ENCODE measurements at places on chromosomes 2 and 18.

DNA sequence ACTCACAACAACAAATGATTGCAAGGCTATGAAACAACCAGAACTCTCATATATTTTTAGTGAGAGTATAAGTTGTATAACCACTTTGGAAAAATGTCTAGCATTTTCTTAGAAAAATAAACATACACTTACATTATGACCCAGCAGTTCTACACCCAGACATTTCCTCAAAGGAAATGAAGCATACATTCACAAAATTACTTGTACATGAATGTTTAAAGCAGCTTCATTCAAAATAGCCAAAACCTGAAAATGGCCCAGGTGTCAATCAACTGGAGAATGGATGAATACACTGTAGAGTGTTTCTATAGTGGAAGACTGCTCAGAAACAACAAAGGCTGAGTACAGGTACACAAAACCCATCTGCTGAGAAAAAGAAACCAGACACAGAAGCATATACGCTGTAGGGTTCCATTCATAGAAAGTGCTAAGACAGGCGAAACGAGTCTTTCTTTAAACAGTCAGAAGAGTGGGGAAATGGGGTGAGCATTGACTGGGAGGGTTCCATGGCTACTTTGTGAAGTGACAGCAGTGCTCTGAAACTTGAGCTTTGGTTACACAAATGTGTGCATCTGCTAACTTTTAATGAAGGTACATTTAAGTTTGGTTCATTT is 799.0 kb downstream of the DCDC2C start:
- no peak for DNase-seq

- no peak for DNase-seq
These were observed 6.2 kb upstream of the PLCL1 start for GRCh38 chr2:197798187-197798586.

- no peak for DNase-seq
These were observed 316 bp downstream of the GRP start for GRCh38 chr18:59220164-59220783.

DNA sequence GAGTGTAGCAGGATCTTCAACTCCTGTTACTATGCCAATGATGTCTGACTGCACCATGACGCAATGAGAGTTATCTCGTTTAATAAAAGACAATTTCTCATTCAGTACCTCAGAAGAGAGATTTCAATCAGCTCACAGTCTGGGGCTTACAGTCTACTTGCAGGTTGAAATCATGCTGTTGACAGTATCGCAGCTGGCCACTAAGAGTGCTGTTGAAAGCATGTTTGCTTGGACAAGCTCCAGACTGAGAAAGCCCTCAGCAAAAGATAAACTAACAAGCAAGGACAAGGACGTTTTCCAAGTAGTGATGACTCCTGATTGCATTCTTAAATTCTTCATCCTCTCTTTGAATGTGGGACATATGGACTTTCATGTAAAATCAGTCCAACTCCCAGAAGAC is 145.2 kb upstream of the SYT4 start:
- no peak for DNase-seq

DNA sequence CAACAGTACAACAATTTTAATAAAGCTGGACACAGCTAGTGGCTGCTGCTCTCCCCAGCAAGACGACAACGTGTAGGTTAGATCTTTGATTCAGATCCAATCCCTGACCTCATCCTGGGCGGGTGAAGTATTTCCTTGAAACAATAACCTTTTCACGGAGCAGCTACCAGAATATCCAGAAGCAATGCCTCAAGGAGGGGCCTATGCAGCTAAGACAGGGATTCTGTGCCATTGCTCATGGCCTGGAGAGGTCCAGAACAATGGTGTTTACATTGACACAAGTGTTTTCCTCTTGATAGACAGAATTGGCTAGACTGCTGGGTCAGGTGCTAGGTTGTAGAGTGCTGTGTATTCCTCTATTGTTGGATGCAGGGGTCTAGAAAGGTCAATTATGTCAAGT is 520.1 kb downstream of the BCL11A start:
- no peak for DNase-seq

DNA sequence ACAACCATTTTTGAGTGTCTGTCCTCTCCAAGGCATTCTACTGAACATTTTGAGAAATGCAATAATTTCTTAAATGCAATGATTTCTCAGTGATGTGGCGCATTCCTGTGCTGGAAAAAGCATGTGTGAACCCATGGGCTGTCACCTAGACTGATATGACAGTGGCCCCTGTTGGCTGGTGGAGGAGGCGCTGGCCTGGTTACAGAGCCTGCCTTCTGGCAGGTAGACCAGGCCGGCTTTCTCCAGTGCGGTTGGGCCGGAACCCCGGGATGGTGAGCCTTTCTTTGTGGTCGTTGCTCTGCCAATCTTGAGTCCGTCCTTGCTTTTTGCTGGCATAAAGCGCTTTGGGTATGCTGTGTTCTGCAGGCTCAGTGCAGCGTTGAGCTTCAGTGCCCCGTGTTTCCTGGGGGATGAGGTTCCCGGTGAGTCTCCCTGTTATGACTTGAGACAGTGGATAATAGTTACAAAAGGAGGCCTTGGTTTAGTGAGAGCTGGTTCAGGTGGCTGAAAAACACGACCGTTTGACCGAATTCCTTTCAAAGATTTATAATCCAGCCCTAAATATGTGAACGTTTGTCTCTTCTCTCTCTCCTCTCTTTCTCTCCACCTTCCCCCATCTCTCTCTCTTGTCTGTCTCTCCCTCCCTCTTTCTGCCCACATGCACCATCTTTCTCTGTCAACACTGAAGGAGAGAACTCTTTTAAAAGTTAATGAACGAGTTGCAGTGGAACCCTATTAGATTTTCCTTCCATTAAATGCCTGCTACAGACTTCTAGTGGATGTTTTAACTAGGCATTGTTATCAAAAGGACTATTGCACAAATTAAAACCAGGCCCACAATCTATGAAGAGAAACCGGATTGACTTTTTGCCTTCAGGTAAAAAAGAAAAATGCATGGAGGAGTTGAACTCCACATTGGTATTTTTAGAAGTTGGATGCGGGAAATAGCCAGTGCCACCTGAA is 34.0 kb downstream of the TSHZ1 start:
- no peak for DNase-seq

DNA sequence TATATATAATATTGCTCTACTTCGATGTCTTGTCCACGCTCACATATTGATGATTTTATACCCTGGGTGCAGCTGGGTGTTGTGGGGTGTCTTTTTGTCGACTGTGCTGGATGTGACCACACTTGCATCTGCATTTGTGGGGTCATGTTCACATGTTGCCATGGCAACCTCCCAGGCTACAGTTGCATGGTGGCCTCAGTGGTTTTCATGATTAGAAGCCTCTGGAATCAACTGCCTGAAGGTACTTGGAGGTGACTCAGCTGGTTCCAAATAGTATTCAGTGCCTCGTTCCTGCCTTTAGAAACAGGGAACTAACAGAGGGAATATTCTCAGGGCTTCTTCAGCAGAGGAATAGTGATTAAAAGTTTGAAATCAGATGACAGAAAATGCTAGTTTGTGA is 166.3 kb upstream of the NYAP2 start:
- DNase-seq, result no peak

DNA sequence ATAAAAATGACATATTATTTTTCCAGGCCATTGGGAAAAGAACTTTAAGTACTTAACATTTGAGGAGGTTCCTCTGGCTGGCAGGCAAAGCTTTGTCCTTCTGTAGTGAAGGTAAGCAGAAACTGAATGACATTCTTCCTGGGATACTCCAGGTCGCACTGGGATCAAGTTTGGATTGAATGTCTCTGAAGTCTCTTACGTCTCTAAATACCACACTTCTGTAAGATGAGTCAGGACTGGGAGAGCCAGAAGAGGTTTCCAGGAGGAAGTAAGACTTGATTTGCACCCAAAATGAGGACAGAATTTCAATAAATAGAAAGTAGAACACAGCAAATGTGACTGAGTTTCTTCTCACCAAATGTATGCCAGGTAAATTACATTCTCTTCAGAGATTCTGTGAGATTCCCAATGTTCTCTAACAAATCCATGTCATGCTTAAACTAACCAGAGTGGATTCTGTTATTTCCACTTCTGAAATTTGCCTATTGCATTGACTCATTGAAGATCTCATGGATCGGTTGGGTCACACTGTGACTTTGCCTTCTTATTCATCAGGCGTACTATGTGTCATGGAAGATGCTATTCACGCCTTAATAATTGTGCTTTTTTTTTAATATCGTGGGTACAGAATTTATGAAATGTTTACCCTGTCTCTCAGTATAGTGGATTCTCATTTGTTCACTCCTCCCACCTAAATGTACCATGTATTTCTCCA is 25.5 kb upstream of the VIT start:
- DNase-seq, result no peak
